ENCODE measurements at places on chromosomes 16 and 17.

- DNase-seq, result no peak
Measured at GRCh38 chr17:38981636-38982035, 14.4 kb upstream of the FBXO47 start.

DNA sequence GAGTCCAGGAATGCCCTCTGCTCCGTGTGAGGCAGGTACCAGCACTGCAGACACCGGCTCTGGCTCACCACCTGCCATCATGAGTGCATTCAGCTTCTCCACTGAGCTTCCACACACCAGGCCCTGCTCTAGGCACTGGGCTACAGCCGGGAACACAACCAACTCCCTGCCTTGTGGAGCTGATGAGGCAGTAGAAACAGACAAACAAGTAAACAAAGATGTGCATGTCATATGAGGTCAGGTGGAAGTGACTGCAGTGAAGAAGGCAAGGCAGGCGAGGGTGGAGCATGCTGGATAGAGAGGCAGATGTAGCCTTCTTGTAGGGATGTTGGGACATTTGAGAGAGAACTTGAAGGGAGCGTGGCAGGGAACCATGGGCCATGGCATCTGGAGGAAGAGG is 5.0 kb downstream of the NLRC5 start:
- DNase-seq, result no peak

- no peak for DNase-seq
Measured at GRCh38 chr17:72651988-72652387, 440.5 kb downstream of the SLC39A11 start.

- no peak for DNase-seq
Measured at GRCh38 chr16:58170223-58170622, 27.7 kb downstream of the CSNK2A2 start.

- DNase-seq, result peak; percentile 21
Measured at GRCh38 chr16:66695935-66696668, 441 bp downstream of the CMTM4 start.

- DNase-seq, result no peak
Measured at GRCh38 chr17:79990704-79991103, 45.0 kb downstream of the TBC1D16 start.

GRCh38 chr17:32757963-32758362 is 119.0 kb downstream of the MYO1D start:
- DNase-seq, result no peak

GRCh38 chr17:17182598-17183136 is 23.5 kb downstream of the PLD6 start:
- no peak for DNase-seq

DNA sequence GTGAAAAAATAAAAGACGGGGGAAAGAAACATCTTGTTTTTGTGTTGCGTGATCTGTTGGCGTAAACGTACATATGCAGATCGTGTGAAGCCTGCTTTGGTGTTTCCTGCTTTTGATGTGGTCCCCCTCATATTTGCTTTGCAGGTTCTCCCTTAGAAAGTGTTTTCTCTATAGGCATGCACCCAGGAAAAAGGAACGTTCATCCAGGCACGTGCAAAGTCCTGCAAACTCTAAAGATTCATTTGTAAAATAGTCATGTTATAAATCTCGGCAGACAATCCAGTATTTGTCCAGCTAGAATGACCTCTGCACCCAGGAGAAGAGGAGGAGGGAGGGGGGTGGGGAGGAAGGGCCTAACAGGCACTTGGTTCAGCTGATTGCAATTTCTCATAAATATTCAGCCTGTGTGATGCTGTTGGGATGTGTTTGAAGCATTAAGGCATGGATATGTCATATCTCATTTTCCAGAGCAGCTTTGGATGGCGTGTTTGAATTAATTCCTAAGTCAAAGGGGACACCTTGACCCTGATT is 40.3 kb upstream of the DDX52 start:
- DNase-seq, result no peak

DNA sequence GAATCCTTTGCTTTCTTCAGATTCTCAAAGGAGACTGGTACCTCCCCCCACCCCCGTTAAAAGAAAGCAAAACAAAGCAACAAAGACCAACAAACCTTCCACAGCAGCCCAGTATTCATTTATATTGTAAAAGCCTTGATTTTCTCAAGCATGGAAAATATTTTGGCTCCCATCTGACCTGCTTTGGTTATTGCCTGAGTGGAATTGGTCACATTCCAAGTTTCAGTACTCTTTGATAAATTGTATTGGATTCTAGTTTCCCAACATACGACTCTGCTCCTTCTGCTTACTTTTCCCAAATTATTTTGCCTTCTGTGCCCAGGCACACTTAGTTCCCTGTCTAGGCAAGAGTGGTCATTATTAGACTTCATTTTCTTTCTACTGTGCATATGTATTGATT is 1.3 kb downstream of the ABCC11 start:
- DNase-seq, result no peak

DNA sequence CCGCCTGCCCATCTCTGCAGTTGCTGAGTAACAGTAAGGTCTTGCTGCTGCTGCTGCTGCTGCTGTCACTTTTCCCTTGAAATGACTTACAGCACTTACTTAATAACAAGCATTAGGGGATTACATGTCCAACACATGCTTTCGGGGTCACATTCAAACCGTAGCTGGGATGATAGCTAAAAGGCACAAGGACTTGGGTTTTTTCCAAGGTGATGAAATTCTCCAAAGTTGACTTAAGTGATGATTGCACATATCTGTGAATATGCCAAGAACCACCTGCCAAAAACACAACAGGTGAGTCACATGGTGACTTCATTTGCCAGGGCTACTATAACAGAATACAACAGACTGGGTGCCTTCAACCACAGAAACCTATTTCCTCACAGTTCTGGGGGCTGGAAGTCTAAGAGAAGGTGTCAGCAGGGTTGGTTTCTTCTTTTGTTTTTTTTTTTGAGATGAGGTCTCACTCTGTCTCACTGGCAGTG is 121.9 kb upstream of the TNRC6C start:
- DNase-seq, result peak; percentile 25

GRCh38 chr17:59388069-59388556 is 56.7 kb downstream of the YPEL2 start:
- DNase-seq, result no peak

GRCh38 chr16:78184238-78185183 is 85.1 kb downstream of the WWOX start:
- DNase-seq, result peak; percentile 53

DNA sequence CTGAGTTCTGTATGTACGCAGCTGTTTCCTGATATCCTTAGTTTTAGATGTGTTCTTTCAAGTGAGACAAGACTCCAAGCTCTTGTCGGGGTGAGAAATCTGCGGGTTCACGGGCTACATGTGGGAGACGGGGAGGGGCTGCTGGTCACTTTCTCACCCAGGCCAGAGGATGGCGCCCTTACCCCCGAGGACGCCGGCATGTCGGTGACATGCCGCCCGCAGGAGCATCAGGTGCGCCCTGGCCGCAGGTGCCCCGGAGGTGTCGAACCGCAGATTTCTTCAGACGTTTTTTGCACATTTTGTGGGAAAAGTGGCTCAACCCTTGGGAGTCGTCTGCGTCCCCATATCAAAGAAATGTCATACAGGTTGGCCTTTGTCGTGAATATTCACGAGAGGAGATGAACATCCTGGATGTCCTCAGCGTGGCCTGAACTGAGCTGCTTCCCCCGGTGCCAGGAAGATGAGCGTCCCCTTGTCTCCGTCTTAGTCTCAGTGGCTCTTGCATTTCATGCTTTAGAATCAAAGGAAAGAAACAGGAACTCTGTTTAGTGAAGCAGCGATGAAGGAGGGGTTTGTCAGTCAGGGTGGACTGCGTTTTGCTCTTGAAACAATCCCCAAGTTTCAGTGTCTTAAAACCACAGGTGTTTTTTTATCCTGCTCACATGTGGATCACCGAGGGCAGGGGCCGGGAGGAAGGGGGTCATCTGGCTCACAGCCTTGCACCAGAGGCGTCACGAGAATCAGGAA is 75.4 kb upstream of the ZNF750 start:
- DNase-seq, result no peak

GRCh38 chr17:45035848-45036247 is 15.6 kb downstream of the DCAKD start:
- no peak for DNase-seq

DNA sequence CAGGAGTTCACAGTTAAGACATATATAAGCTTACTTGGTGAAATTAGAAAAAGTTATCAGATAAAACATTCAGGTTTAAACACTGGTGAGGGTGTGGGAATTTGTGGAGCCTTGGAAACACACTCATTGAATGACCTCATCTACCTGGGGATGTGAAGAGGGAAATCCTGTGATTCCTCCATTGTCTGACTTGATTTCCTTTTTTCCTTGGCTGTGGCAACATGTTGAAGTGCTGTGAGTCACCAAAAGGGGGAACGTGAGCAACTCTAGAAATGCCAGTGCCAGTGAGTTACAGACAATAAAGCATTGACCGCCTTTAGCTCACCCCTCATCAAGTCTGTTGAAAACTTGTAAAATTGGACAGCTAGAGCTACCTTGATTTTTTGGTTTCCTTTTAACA is 1.8 kb downstream of the HMOX2 start:
- no peak for DNase-seq

GRCh38 chr17:74736513-74737298 is at the start of gene RAB37:
TSS of gene RAB37 (plus strand) at chr17:74737256. CDS start at chr17:74737273, 17 bp downstream.
- no peak for DNase-seq

DNA sequence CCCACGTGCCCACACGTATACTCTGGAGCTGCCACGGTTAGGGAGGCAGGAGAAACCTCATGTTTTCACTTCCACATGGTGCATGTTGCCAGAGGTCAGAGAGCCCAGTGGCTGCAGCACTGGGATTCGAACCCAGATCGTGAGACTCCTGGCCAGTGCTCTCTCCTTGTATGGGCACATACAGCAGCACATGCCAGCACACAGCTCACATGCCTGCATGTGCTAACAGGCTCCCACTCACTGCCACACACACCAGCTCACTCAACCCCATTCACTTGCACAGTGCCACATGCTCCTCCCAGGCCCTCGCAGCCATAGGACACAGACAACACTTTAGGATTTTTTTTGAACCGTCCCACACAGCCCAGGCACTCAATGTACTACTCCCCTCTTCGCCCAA is 49.5 kb upstream of the MRPS23 start:
- no peak for DNase-seq

- no peak for DNase-seq
Measured at GRCh38 chr17:42782166-42783061, 2.0 kb downstream of the WNK4 start.

- no peak for DNase-seq
Measured at GRCh38 chr16:27311897-27312303, 1.9 kb upstream of the IL4R start.

GRCh38 chr16:88035292-88035691 is 84.1 kb downstream of the BANP start:
- DNase-seq, result no peak

DNA sequence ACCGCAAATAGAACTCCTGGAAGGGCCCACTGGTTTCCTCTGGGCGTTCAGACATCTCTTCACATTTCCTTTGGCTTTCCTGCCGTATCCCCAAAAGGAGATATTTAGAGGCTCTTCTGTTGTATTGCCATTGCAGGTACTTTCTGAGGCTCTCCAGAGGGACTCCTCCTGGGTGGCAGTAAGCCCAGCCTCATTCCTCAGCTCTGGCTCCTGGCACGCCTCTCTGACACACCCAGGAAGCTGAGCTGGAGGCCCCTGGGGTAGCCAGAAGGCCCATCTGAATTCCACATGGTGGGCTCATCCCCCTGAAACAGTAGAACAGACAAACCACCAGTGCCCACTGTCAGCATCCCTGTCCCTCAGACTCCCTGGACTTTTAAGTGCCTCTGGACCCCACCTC is 206.7 kb downstream of the PARN start:
- DNase-seq, result no peak

- DNase-seq, result no peak
Measured at GRCh38 chr17:5580969-5581368, 3.3 kb downstream of the NLRP1 start.

- DNase-seq, result no peak
Measured at GRCh38 chr16:69663846-69664245, 62.5 kb downstream of the NQO1 start.

DNA sequence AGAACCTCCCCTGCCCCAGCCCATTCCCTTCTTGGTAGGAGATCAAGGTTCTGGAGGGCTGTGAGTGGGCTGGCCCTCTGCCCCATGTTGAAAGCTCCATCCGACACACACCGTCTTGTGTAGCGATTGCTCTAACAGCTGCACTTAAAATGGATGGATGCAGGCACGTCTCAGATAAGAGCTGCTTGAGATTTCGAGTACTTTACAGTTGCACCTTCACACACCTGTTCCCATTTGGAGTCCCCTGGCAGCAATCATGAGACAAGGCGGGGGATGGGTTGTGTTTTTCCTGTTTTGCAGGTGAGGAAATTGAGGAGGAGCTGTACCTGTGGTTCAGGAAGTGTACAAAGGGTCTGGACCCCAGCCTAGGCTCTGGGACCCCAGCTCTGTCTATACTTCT is 25.6 kb upstream of the TAC4 start:
- no peak for DNase-seq

DNA sequence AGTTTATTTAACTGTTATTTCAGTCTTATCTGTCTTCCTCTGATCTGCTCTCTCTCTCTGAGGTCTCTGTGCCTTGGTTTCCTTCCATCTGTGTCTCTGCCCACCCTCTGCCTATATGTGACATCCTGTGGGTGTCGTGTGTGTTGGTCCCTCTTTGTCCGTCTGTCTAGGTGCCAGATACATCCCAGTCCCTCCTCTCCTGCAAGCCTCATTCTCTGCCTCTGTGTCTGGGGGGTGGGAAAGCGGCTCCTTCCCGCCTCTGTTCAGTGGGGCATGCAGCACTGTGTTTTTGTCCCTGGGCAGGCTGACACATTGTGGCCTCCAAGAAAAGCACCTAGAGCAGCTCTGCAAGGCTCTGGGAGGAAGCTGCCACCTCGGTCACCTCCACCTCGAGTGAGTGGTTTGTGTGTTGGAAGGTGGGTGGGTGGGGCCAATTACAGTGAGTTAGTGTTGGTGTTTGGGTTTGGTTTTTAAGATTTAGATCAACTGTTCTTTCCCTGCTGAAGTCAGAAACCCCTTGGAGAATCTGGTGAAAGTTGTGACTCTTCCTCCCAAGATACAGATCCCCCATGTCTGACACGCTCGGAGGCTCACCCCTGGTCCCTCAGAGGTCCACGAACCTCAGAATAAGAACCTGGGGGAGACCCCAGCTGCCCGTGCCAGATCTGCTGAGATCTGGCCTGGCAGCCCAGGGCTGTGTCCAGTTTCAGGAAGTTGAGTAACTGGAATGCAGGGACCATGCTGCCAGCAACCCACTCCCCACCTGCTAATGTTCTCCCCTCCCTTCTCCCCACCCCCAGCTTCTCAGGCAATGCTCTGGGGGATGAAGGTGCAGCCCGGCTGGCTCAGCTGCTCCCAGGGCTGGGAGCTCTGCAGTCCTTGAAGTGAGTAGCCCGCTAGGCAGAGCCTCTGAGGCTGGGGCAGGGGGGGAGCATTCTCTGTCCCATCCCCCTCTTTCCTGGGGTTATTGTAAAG is 50.9 kb upstream of the CPNE2 start:
- DNase-seq, result no peak

- no peak for DNase-seq
Measured at GRCh38 chr17:12856416-12856815, 67.1 kb downstream of the ARHGAP44 start.

GRCh38 chr16:82031116-82032084 is 3.7 kb upstream of the HSD17B2 start:
- DNase-seq, result no peak

- no peak for DNase-seq
Measured at GRCh38 chr16:88847654-88848053, 9.1 kb downstream of the GALNS start.
